Activated CD4-positive, alpha-beta memory T cell treated with anti-CD3 and anti-CD28 coated beads, Interleukin-2, amount 10 ng/mL, durations not matched to agents 7 days and 5 days (primary cell): ENCODE measurements at places on chromosomes 6 and 20.

DNA sequence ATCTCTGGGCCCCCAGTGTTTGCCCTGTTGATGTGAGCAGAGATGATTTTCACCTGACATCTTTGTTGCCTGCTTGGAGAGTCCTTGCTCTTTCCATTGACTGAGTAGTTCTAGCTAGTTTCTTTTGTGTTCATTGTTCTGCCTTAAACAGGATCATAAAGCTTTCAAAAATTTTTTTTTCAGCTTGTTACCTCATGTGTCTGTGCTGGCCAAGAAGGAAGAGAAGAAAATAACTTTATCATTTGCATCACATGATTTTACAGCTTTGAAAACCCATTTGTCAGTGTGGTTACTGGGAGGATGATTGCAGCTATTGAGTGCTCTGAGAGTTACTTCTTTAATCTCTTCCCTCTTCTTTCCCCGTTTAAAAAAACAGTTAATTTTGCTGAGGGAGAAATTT lies 16.0 kb downstream of the FOXO3 start:
- no peak for DNase-seq

DNA sequence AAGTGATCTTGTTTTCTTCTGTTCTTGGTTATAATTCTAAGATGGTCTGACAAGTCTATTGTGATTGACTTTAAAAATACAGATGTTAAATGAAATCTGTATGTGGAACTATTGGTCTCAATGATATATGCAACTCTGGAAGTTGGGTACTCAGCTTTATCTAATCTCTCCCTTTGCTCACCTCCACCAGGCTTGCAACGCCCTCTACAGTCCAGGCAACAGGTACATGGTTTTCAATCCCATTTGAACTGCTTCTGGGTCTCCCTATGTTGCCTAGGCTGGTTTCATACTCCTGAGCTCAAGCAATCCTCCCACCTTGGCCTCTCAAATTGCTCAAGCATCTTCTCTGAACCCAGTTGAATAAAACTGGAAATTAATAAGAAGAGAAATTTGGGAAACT lies 25.6 kb upstream of the HLA-DQB1 start:
- DNase-seq: peak; percentile 70

GRCh38 chr6:136365776-136366354 lies 76.2 kb upstream of the BCLAF1 start:
- peak; percentile 55 for DNase-seq

DNA sequence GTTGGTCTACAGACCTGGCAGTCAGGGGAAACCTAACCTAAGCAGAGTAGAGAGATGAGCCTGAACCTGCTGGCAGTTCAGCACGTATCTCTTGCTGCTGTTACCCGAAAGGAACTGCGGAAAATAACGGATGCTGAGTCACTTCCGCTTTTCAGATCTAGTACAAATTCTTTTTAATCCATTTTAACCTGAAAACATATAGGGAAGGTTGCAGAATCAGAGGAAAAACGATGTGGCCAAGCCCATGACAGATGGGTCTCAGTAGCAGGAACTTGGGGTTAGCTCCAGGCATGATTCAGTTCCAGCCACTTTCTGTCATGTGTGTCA lies 351.9 kb upstream of the PRND start:
- DNase-seq: peak; percentile 65

DNA sequence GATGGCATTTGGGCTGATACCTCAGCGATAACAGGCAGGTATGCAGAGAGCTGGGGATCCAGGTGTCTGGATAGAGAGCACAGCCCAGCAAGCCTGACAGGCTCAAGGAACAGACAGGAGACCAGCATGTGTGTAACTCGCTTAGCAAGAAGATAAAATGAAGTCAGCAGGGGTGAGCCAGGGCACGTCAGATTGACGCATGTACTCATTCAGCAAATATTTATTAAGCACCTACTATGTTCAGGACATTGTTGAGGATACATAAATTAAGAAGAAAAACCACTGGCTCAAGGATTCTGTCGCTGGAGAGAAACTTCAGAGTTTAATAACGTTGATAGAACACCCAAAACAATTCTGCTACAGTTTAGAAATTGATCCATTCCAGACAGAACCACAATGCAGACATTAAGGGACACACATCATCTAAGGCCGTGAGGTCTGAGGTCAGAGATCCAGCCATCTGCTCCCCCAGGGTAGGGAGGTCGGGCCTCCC lies 1.0 kb upstream of the DUSP22 start:
- DNase-seq: no peak

DNA sequence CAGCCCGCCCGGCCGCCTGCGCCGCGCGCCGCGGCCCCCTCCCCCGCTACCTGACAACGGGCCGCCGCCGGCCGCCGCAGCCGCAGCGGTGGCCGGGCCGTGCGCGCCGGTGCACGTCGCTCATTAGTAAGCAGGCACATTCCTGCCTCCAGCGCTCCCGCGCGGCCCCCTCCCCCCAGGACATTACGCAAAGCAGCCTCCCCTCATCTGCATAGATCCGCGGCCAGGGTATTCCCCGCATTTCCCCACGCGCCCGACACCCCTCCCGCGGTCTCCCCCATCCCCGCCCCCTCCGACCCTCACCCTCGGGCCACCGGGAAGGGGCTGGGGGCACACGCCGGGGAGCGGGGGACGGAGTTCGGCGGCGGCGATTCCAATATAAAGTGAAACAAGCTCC lies at the start of gene HIVEP2:
Gene HIVEP2, minus strand, starts transcription at position 128 of the 397 bp plus-strand sequence. CDS start 170,438 bp downstream, outside the sequence.
- peak; percentile 76 for DNase-seq

DNA sequence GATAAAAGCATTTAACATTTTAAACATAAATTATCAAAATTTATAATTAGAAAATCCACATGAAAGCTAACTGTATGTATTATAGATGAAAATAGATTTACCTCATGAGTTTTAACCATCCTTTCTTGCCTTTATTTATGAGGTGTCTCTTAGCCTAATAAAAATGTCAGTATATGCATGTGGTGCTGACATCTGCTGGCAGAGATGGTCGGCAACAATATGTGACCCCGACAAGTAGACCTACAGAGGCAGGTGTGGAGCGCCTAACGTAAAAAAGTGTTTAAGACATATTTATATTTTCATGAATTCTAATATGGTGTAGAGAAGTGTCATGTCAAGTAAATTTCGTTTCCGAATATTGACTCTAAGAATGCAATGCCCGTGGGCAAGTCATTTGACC lies 149.0 kb upstream of the FUT9 start:
- DNase-seq: no peak

- DNase-seq: no peak
These were observed 3.2 kb upstream of the RIPOR3 start for GRCh38 chr20:50694379-50695134.

DNA sequence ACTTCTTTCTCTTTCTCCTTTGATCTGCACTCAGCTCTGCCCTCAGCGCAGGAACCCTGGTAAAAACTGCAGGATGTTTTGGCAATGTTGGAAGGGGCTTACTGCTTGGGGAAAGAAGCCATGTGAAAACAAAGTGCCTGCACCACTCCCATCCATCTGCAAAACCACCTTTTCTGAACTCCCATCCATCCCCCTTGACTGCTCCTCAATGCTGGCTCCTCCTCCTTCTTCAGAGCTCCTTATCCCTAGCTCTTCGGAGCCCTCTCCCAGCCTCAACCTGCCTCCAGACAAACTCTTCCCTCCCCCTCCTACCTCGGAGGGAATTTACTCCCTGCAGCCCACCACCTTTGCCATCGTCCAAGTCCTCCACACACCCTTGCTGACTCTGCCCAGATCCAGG lies 4.2 kb upstream of the ZBTB12 start:
- no peak for DNase-seq

DNA sequence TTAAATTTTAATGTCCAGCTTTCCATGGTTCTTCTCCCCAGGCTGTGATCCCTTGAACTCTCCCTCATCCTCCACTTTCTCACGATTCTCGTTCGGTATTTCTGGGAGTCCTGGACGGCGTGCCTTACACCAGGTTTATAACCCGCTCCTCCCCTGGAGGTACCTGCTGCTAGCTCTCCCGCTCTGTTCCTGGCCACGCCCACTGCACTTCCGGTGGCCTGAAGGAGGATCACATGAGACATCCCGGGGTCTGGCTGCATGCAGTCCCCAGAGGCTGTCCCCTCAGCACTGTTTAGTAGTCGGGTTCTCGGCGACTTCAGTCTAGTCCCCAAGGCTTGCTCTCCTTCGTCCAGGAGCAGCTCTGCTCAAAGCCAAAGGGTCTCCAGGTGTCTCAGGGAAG lies 28.4 kb upstream of the GCLC start:
- no peak for DNase-seq

GRCh38 chr20:44742304-44743079 lies 3.2 kb upstream of the KCNK15 start:
- DNase-seq: no peak

DNA sequence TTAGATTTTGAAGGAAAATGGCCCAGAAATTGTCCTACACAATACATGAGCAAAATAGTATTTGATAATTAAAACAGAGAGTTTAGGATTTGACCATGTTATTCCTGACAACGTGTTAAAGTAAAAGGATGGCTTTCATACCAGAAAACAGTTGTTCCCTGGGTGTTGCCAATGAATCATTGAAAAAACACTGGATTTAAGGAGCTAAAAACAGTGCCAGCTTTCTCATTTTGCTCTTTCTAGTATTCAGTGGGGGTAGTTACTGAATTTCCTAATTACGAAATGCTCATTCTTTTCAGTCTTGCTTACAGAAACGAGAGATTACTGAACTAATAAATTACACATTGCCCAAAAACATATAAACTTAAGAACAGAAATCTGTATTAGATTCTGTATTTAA lies 26.6 kb upstream of the SNAP91 start:
- DNase-seq: no peak

- no peak for DNase-seq
These were observed 62.5 kb downstream of the RREB1 start for GRCh38 chr6:7170117-7170732.

DNA sequence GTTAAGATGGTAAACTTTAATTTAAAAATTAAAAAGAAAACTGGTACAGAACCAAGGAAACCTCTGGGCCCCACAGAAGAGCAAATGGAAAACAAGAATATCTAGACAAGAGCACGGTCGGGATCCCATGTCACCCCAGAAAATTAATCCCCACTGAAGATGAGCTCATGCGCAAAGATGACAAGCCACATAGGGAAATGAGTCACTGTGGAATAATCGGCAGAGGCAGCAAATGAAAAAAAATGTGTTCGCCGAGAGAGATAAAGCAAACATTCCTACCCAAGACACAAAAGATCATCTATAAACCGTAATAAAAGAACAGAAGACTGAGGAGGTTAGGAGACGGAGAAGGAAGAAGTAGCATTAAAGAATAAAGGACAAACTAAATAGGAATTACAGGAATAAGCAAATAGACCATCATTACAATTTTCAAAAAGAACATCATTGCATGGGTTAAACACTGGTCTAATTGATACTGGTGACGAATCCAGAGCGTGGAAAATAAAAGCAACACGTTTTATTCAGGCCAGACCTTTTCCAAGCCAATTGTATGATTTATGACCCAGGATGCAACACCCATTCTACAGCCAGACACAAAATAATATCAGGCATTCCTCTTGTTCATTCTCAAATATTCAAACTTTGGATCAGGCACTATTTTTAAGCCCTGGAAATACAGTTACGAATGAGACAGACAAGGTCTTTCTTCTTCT lies 138.0 kb upstream of the ARID1B start:
- DNase-seq: no peak

DNA sequence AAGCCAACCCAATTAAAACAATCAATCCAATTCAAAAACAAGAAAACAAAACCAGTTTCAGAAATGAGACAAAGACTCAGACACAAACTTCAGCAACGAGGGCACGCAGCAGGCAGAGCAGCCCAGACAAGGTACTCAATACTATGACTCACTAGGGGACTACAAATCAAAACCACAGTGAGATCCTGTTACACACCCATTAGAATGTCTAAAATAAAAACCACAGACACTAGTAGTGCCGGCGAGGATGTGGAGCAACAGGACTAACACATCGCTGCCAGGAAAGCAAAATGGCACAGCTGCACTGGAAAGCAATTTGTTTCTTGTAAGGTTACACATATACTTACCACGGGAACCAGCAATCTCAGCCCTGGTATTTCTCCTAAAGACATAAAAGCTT lies 28.4 kb upstream of the MAS1L start:
- DNase-seq: peak; percentile 50

DNA sequence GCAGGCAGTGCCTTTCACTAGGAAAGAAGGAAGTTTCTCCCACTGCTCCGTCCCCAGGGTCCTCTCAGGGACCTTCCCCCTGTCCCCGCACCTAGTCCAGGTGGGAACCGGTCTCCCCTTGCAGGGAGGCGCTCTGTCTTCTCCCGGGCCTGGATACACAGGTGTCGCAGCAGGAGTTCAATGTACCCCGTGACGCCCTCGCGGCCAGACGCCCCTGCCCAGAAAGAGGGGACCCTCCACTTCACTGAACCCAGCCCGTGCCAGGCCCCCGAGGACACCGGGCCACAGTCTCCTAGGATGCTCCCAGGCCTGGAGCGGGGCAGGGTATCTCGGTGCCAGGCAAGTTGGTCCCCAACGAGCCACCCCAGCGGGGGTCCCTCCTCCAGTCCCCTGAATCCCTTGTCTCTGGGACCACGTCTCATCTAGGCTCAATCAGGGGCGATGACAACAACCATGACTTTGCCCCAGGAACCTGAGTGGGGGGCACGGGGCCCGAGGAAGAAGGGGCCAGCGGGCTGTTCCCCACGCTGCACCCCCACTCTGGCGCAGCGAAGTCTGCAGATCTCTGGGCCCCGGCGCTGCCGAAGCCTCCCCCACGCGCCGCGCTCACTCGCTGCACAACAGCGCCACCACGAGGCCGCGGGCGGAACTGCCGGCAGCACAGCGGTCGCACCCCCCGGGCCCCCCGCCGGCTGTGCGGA lies 103.0 kb downstream of the EDN3 start:
- peak; percentile 66 for DNase-seq
